ENCODE measurements at places on chromosomes 3 and 15. TPM values are rescaled to one million over a fixed set of nuclear protein-coding genes. Genes with fewer than 3 reads are reported as not detected.

ZNF592 gene
- total RNA-seq = 22.4 TPM

TMEM158 gene
- 8.5 TPM for total RNA-seq

NSMCE3 gene
- total RNA-seq = 10.6 TPM

ZNF502 gene
- 10.0 TPM for total RNA-seq

REC114 gene
- total RNA-seq = not detected

CHRNA5 gene
- 1.5 TPM for total RNA-seq

FSTL1 gene
- total RNA-seq = 973 TPM

TAGLN3 gene
- total RNA-seq = 2.7 TPM

FOXL2 gene
- total RNA-seq = not detected

ZSCAN2 gene
- 13.8 TPM for total RNA-seq

HYAL3 gene
- 8.8 TPM for total RNA-seq

HCN4 gene
- total RNA-seq = not detected

CDHR4 gene
- total RNA-seq = 0.40 TPM

ALDH1L1 gene
- 19.6 TPM for total RNA-seq

FGD5 gene
- 17.9 TPM for total RNA-seq

ERICH6 gene
- not detected for total RNA-seq

TPRG1 gene
- 2.8 TPM for total RNA-seq
